ENCODE measurements at places on chromosomes 7 and 10.

GRCh38 chr7:2633538-2634266, 1.9 kb downstream of the TTYH3 start:
- peak; percentile 58 for DNase-seq

GRCh38 chr7:618539-619367, 99.1 kb upstream of the PDGFA start:
- DNase-seq = no peak

- DNase-seq = no peak
These were observed 74.6 kb downstream of the CUL1 start for GRCh38 chr7:148773334-148773733.

DNA sequence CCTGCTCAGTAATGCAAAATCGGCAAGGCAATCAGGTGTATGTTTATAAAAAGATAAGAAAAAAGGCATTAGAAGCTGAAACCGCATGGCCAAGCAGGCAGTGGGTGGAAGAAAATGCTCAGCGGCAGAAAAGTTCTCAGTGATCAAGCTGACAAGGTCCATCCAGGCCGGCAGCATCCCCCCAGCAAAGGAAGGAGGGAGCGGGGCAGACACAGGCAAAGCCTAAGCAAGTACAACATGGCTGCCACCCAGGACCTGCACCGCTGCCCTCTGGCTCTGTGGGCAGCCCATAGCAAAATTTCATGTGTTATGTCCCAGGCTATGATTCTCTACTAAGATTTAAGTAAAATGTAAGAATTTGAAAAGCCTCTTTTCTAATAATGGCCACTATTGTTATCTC, 45.4 kb downstream of the MRPS24 start:
- DNase-seq = no peak

DNA sequence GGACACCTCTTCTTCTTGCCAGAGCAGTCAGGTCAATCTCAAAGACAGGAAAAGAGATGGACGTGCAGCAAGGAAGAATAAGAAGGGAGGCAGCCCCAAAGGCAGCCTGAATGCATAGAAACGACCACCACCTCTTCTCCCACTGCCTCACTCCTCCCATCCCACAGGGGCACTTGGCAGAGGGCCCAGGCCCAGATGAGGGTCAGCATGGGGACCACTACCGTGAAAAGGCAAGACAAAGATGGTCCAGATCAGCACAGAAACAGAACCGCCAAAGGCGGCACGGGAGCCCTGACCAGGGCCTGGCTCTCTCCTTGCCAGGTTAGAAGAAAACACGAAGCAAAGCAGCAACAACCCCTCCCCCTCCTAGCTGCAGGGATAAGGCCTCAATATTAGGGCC, 1.9 kb upstream of the NDST2 start:
- no peak for DNase-seq

DNA sequence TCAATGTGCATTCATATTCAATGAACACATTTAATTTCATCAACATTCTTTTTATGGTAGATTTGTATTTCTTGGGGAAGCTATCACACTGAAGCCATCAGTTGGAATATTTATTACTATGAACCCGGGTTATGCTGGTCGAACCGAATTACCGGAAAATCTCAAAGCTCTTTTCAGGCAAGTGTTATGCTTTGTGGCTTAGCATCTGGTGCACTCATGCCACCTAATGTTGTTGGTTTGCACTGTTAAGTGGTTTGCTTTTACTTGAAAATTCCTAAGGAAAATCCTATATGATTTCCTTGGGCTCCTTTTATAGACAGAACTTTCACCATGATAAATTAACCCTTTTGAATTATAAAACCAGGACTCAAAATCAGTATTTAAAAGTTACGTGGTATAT, 147.9 kb downstream of the DNAH11 start:
- no peak for DNase-seq

Measured in fibroblast of skin of left quadriceps (primary cell).